ENCODE measurements at places on chromosomes 5 and 9.

DNA sequence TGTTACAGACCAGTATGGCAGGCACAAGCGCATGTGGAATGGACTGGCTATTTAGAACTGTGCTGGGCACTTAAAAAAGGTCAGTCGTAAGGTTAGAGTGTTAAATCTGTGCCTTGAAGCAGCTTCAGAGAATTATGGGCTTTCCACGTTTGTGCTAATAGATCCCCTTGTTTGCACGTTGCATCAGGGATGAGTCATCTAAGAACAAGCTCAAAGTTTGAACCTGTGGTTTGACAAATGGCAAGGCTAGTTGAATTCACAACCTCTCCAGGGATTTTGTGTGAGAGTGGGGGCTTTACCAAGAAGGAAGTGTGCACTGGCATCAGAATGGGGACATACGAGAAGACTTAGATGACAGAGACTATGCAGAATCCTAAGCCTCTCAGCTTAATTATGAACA, 249.6 kb downstream of the IRX1 start:
- no peak for DNase-seq

DNA sequence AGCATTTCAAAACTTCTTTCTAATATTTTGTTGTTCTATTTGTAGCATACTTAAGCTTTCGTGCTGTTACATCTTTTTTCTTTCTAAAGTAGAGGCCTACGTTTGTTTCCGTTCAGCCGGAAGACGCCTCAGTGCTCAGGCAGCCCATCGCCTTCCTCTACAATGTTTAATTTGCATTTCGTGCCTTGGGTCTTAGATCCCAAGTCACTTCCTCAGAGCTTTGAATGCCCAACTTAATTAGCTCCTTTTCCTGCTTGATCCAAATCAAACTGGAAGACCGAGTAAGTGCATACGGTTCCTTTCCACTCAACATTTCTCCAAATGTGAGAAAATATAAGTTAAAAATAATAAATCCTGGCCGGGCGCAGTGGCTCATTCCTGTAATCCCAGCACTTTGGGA, 43.2 kb downstream of the MRPL36 start:
- DNase-seq: no peak

- no peak for DNase-seq
Measured at GRCh38 chr5:160537116-160537515, 115.5 kb downstream of the PTTG1 start.

- no peak for DNase-seq
Measured at GRCh38 chr5:161630948-161631347, 54.6 kb upstream of the GABRA6 start.

GRCh38 chr9:111917980-111918379, 21.4 kb downstream of the UGCG start:
- no peak for DNase-seq

- no peak for DNase-seq
Measured at GRCh38 chr5:37849641-37850040, 9.8 kb upstream of the GDNF start.

DNA sequence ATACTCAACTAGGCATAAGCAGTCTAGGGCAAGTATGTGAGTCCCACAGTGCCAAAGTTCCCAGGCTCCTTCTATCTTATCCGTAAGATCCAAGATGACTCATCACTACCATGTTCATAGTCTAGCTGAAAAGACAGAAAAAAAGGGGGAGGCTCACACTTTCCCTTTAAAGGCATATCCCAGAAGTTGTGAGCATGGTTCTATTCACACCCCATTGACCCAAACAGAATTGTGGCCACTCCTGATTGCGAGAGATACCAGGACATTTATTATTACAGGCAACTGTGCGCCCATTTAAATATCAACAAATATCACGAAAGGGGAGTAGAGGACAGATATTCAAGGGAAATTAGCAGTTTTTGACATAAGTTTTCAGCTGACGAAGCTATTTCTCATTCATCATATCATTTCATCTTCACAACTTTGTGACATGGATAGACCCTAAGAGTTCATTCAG, 8.1 kb upstream of the PFDN1 start:
- DNase-seq: no peak

GRCh38 chr9:119050281-119050680, 319.0 kb downstream of the BRINP1 start:
- no peak for DNase-seq

- DNase-seq: no peak
Measured at GRCh38 chr5:143001764-143002351, 231.7 kb downstream of the ARHGAP26 start.

DNA sequence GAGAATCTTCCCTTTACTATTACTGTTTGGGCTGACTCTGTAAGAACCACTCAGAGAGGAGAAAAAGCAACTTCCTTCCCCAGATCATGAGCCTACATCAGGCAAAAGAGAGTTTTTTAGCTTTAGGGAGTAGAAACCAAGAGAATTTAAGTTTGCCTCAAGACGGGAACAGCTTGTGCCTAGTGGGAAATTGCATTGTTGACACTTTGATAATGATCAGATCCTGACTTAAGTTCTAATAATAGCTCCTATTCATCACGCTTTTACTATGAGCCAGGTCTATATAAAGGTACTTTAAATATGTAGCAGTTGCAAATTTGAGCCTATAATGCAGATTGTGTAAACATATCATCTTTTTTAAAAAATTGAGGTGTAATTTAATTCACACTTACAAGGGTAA, 298.2 kb downstream of the MAN2A1 start:
- no peak for DNase-seq

GRCh38 chr5:113232667-113233066, 202.1 kb downstream of the TSSK1B start:
- no peak for DNase-seq

GRCh38 chr9:104247899-104248460, 153.9 kb downstream of the SMC2 start:
- no peak for DNase-seq

GRCh38 chr9:22049411-22049810, 40.3 kb upstream of the CDKN2B start:
- DNase-seq: no peak

DNA sequence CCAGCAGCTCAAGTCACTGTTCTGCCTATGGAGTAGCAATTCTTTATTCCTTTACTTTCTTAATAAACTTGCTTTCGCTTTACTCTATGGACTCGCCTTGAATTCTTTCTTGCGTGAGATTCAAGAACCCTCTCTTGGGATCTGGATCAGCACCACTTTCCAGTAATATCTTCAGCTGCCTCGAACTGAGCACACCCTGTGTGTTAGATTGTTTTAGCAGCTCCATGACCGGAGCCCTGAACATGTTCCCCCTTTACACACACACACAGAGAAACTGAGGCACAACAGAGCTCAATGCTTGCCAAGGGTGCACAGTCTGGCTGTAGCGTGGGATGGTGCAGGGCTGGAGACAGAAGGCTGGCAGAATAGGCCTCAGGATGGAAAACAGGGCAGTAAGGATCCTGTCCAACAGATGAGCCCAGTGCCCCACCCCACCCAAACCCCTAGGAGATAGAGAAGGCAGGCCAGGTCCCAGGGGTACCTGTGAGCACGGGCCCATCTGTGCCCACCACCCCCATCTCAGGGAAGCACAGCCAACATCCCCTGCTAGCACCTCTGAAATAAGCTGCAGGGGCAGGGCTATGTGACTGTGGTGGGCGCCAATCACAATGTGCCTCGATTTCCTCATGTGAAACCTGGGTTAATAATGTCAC, 27.9 kb downstream of the BICD2 start:
- DNase-seq: no peak

DNA sequence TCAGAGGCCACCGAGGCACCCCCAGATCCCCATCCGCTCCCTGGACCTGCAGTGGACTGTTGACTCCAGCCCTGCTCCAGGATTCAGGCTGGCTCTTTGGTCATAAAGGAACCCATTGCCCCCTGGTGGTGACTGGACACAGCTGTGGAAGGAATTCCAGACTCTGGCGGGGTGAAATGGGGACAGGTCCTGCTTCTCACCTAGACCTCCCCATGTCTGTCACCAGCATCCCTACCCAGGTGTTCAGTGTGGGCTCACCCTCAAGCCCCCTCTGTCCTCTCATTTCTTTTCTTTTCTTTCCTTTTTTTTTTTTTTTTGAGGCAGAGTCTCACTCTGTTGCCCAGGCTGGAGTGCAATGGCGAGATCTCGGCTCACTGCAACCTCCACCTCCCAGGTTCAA, 25.5 kb upstream of the STXBP1 start:
- DNase-seq: peak; percentile 86

GRCh38 chr9:123835821-123836220, 94.1 kb downstream of the DENND1A start:
- DNase-seq: no peak

- DNase-seq: peak; percentile 56
Measured at GRCh38 chr5:150082374-150082773, 4.0 kb downstream of the CSF1R start.

DNA sequence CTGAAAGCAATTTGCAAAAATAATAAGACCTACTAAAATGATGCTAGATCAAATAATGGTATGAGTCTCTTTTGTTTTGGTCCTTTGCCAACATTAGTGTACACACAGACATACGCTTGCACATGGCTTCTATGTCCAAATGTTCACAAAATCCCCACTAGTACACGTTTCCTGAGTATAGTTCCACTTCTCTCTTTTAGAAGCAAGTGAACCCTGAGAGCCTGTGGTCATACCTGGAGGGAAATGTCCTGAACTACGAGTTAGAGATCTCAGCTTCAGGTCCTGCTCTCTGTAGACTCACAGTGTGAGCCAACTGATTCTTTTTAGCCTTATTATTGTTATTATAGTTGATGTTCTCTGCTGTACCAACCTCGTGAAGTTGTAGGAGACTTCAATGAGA, 47.3 kb upstream of the ACTBL2 start:
- no peak for DNase-seq

GRCh38 chr9:131259916-131260597, 16.3 kb downstream of the FAM78A start:
- no peak for DNase-seq

GRCh38 chr5:82702046-82702445, 375.1 kb downstream of the TMEM167A start:
- DNase-seq: no peak

DNA sequence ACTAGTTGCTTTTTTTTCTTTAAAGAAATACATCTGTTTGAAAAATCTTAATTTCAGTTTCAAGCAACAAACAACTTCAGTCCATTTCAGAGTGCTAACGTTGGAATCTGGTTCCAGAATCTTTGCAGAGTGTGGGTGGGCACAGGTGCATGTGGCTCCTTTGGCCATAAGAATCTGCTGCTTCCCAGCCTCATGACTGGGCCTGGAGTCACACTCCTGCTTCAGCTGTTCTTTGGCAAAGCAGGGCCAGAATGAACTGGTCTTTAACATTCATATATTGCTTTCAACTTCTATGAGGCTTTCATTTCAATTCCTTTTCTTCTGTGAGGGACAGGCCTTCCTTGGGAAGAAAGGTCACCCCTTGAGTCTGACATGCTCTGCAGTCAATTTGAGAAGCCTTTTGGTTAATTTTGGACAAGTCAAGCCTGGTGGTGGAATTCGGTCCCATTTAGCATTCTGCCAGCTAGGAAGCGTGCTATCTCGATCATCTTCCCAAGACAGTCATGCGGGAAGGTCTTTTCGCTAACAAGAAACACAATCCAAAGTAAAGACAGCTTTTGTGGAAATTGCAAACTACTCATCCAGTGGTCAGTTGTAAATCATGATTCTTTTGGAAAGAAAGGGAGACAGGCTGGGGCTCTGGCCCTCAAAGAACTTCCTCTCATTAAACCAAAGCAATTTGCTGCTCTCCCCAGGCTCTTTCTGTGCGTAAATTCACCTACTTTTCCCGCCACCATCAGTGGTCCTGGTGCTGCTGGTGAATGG, 55.2 kb downstream of the SLC1A3 start:
- DNase-seq: no peak

DNA sequence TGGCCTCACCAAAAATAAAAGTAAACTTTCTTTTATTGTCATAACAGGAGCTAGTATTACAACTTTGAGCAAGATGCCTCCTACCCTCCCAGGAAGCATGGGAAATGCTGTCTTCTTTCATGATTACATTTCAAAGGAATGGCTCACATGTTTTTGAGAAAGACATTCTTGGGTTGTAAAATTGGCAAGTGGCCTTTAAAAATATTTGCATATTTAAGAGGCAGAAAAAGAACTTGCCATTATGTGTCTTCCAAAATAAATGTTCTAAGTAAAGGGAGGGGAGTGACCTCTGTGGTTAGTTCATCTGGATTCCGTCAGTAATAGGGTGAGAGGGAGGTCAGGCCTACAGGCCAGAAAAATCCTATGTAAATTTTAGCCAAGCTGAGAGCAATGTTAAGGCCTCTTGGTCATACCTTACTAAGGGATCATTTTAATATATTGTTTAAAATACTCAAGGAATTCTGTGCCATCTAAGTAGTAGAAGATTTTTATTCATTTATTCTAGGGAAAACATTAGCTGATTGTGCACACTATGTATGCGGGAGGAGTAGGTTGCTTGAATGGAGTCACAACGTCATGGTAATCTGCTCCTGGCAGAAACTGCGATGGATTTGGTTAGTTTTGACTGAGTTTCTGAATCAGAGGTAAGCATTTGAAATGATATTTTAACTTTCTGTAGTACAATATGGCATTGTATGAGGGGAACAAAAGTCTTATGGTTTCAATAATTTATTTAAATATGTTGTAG, 1485.7 kb upstream of the CDH9 start:
- no peak for DNase-seq

DNA sequence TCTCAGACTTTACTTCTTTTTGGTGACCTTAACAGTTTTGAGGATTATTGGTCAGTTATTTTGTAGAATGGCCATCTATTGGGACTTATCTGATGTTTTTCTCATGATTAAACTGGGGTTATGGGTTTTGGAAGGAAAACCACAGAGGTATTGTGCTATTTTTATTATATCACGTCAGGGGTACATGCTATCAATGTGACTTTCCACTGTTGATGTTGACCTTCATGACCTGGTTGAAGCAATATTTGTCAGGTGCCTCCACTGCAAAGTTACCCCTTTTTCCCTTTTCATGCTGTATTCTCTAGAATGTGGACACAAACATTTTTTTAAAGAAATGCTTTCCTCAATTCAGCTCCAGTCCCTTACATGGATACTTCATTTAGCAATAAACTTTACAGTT, 152.8 kb upstream of the TSLP start:
- DNase-seq: no peak

DNA sequence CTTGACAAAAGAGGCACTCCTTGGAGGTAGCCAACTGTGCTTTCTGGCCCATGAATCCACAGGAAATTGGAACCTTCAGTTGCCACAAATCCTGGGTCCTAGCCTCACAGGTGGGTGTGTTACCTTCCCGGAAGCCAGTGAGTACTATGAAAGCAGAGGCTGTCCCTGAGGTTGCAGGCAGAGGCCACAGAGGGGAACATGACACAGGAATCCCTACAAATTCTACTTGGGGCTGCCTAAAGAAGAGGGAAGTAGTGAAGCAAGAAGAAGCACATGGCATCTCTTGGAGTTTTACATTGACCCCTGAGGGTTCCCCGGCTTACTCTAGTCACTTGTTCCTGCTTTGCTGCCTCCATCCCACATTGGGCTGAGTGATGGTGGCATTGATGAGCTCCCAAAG, 2.6 kb downstream of the SLC22A5 start:
- no peak for DNase-seq
